ENCODE measurements at places on chromosomes 6 and 20.

DNA sequence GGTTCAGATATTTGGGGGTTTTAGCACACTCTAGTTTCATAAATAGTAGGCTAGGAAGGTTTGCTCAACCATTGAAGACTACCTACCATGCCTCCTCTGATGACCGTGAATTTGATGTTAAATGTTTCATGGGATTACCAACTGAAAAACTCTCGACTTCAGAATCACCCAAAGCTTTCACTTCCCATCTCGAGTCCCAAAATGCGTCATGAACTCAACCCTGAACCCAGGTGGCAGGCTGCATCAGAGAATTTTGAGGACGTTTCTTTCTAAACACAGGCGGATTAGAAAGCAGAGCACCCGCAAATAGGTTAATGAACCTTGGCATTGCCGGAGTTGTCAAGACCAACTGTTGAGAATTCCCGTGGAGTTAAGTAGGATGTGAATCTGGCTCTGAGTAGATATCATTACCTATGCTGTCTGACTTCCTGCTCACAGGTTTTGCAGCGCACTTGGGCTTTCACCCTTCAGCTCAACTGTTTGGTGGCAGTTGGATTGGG is 98.4 kb upstream of the ADTRP start:
- no peak for DNase-seq

DNA sequence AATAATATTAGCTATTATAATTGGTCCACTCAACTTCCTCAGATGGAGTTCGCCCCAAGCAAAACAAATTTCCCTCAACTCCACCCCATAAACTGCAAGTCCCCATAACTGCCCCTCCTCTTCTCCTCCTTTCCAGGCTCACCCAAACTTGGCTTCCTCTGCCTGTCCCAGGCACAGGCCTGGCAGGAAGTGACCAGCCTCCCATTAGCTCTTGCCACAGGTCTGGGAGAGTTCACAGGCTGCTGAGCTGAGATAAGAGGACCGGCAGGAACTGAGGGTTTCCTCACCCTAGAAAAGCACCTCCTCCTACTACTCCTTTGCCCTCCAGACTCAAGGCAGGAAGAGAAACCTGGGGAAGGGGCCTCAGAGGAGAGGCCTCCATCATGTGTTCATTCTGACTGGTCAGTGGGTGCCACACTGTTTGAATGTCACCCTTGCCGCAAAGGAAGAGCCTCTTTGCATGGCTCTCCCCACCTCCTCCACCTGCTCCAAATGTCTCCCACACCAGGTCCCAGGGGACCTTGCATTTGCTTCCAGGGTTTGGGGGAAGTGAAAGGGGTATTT is 24.5 kb upstream of the SMIM29 start:
- peak; percentile 96 for DNase-seq

GRCh38 chr6:32131439-32131948 is 1.4 kb upstream of the FKBPL start:
- DNase-seq, result peak; percentile 95

- DNase-seq, result no peak
Observed at GRCh38 chr6:87182940-87183339, 27.6 kb downstream of the ZNF292 start.

DNA sequence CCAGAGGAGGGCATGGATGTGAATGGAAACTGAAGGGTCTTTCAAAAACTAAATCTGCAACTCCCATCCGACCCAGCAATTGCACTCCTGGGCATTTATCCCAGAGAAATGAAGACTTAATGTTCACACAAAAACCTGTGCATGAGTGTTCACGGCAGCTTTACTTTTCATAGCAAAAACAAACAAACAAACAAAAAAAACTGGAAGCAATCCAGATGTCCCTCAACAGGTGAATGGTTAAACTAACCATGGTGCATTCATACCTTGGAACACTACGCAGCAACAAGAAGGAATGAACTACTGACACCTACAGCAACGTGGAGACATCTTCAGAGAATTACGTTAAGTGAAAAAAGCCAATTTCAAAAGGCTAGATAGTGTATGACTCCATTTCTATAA is 32.2 kb downstream of the PMEPA1 start:
- DNase-seq, result no peak

GRCh38 chr6:82362878-82363427 is 664 bp upstream of the TPBG start:
- no peak for DNase-seq

GRCh38 chr6:83908813-83909212 is 49.3 kb downstream of the CYB5R4 start:
- DNase-seq, result no peak

- no peak for DNase-seq
Observed at GRCh38 chr20:21569586-21569985, 55.7 kb upstream of the NKX2-2 start.

DNA sequence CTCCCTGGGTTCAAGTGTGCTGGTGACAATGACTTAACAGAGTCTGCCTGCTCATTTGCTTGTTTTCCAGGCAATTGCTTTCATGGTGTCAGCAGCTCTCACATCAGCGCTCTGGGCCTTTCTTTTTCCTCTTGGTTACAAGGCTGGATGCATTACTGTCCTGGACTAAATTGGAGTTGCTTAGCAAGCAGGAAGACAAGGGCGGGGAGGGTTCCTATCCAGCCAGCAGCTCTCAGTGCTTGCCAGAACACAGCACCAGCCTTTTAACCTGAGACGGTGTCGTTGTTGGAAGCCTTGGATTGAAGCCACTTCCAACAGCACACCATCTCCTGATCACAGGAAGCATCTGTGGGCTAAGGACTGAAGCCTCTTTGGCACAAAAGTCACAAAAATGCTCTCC is 606.9 kb downstream of the CDH26 start:
- no peak for DNase-seq

DNA sequence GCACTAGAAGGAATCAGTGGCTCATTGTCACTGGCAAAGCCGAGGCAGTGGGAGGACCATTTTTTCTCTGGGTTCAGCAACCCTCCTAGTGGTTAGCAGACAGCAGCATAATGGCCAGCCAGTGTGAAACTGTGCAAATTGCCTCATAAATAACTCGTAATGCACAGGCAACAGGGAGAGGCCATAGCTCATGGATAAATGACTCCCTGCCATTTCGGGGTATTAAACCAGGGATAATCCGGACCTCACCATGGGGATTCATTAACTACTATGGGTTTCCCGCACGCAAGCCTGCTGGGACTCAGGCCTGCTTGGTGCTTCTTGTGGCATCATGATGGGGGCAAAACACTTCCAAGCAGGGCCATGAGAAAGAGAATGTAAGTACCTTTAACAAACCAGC is 158.2 kb upstream of the CHD6 start:
- no peak for DNase-seq

DNA sequence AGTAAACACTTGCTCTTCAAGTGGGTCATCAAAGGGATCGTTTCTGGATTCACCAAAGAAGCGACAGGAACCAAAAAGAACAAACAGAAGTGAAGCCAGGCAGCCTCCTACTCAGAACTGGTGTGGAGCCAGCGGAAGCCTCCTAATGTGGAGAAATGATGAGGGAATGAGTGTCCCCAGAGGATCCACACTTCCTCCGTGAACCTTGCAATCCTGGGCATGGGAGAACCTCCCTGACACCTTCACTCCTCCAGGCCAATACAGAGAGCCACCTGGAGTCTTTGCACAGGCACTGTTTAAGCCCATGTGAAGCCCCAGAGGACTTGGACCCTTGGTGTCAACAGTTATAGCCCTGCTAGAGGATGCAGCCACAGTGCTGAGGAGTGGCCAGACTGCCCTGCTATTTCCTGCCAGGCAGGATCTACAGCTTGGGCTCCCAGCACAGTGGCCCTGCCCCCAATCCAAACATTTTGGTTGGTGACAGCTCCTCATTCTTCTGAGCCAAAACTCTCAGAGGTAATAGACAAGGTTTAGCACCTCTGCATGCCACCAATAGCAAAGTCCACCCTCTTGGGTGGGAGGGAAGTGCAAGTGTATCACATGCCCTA is 23.2 kb upstream of the SERINC1 start:
- DNase-seq, result no peak

GRCh38 chr6:61887423-61887822 is 398.6 kb downstream of the KHDRBS2 start:
- no peak for DNase-seq

DNA sequence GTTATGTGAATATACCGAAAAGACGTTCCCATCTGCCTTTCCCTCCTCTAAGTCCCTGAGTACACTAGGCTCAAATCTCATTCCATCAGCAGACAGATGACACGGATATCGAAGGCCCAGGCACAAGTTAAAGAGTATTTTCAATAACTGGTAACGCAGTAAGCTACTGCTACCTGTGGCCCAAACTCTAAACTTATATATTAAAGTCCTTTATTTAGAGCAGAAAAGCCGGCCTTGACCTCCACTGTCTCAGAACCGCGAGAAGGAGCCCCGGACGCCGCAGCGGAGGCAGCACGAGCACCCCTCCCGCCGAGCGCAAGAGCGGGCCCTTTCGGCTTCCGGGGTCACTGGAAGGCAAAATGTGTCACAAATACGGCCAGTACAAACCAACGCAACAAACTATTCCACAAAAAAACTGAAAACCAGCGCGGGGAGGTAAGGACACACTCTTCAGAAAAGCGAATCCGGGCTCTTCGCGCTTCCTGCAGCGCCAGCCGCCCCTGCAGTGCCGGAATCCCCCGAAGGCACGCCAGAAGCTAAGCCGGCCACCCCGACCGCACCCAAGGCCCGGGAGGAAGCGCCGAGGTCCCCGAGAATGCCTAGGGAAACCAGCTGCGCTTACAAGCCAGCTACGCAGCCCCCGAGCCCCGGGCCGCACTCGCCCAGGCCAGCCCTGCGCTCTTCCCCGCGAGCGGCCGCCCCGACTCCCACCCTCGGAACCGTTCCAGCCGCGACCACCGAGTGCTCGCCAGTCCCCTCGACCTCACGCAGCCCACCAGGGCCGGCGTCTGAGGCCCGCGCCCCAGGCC is 681 bp downstream of the DIDO1 start:
- peak; percentile 44 for DNase-seq

Data from hematopoietic multipotent progenitor cell treated with erythropoietin and hydrocortisone succinate and interleukin-3 and kit ligand, for 8 days (in vitro differentiated cells).